Activated CD8-positive, alpha-beta T cell treated with anti-CD3 and anti-CD28 coated beads for 36 hours (primary cell): ENCODE measurements at places on chromosomes 1 and 21. TPM values are rescaled to one million over a fixed set of nuclear protein-coding genes. Genes with fewer than 3 reads are reported as not detected.
A peak's percentile ranks its signal among the peaks of the same experiment; 100 is the strongest.

- H3K4me1 ChIP-seq, result no peaks in the 10 kb centered on the region
- DNase-seq, result no peak
- no peak overlapping the region for H3K4me3 ChIP-seq
- H3K36me3 ChIP-seq, result no peaks in the 10 kb centered on the region
These were observed 51.5 kb upstream of the NCAM2 start for GRCh38 chr21:20946701-20947100.

- H3K4me3 ChIP-seq, result peak overlapping the region; percentile 85
- H3K4me1 ChIP-seq, result peaks cover 33% of the 10 kb centered on the region
- no peaks in the 10 kb centered on the region for H3K27me3 ChIP-seq
- peak overlapping the region; percentile 96 for H3K27ac ChIP-seq
- peaks cover 3% of the 10 kb centered on the region for H3K36me3 ChIP-seq
These were observed 432 bp downstream of the AKT3 start for GRCh38 chr1:243849421-243850201.

DNA sequence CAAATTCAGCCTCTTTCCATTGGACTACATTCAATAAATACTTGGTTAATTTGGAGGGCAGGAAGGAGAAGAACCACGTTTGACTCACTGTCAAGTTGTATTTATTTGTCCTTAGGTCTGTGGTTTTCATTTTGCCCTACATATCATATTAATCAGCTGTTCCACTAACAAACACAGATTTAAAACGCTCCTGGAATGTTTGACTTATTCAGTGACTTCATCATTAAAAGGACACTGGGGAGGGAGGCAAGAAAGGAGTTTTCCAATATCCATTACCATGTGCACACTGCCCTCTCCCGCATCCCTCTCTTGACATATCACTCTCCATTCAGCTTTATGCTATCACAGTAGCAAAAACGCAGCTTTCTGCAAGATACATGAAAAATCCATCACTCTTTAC lies 98.2 kb upstream of the C1orf87 start:
- no peak overlapping the region for H3K4me3 ChIP-seq
- H3K36me3 ChIP-seq, result no peaks in the 10 kb centered on the region
- no peak overlapping the region for H3K27ac ChIP-seq
- no peaks in the 10 kb centered on the region for H3K4me1 ChIP-seq
- DNase-seq, result no peak

DNA sequence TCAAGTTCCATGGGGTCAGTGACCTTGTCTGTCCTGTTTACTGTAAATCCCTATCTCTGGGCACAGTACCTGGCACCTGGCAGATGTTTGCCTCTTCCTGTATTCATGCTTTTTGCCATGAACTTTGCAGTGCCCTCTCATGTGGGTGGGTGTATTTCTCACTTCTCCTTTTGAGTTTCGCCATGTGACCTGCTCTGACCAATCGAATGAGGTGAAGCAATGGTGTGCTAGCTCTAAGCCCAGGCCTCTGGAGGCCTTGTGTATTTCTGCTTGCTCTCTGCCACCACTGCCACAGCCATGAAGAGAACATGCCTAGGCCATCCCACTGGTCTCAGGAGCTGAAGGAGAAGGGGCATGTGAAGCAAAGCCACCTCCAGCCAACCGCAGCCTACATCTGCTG lies 185.5 kb upstream of the ZC3H12A start:
- no peak overlapping the region for H3K4me3 ChIP-seq
- no peaks in the 10 kb centered on the region for H3K36me3 ChIP-seq
- peak overlapping the region; percentile 26 for H3K27ac ChIP-seq
- H3K27me3 ChIP-seq, result peaks cover 5% of the 10 kb centered on the region
- peaks cover 7% of the 10 kb centered on the region for H3K4me1 ChIP-seq
- DNase-seq, result peak; percentile 65

- no peak overlapping the region for H3K27ac ChIP-seq
- DNase-seq, result no peak
- peaks cover 2% of the 10 kb centered on the region for H3K4me1 ChIP-seq
- no peak overlapping the region for H3K4me3 ChIP-seq
- no peaks in the 10 kb centered on the region for H3K36me3 ChIP-seq
- no peaks in the 10 kb centered on the region for H3K27me3 ChIP-seq
These were observed 9.0 kb upstream of the UBE2U start for GRCh38 chr1:64194168-64195080.

DNA sequence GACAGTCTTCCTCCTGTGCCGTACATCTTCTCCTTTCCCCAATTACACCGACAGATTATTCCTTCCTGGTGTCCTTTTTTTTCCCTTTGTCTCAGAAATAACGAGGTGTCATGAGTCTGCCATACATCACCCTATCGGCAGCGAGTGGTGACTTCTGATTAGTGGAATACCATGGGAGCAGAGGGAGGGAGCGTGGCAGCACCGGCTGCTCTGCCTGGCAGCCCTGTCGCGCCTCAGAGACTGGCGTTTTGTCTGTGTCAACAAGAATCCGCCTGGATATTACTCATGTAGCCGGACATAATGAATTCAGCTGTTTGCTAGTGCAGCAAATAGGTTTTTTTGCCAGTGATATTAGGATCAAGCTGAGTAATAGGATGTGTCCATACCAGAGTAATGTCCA lies 51.8 kb downstream of the UTP25 start:
- no peak overlapping the region for H3K27ac ChIP-seq
- DNase-seq, result no peak
- no peaks in the 10 kb centered on the region for H3K36me3 ChIP-seq
- peaks cover 2% of the 10 kb centered on the region for H3K4me1 ChIP-seq

DNA sequence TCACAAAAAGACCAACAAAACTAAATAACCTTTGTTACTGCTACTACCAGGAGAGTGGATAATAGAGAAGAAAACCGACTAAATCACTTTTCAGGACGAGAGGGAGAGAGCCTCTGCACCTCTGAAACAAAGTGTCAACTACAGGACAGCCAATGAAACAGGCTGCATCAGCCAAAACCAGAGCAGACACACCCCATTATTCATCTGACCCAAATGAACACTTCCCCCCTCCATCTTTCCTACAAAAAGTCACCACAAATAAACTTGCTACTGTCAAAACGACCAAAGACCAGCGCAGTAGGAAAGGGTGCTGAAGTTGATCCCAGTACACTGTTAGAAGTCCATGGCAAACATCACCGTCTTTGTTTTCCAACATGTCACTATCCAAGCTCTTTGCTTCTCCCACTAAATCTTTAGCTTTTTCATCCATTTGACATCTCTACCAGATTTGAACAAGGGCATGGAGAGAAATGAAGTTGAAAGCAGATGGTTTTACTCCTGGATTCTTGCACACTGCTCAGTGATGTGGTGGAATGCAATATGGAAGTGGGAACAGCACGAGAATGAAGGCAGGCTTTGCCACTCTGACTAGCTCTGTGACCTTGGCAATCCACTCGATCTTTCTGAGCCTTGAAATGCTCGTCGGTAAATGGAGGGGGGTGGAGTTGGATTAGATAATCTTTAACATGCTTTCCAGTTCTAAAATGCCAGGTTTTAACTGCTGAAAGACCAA lies 20.5 kb downstream of the DSTYK start:
- H3K4me3 ChIP-seq, result no peak overlapping the region
- H3K4me1 ChIP-seq, result peaks cover 72% of the 10 kb centered on the region
- H3K27me3 ChIP-seq, result no peaks in the 10 kb centered on the region
- no peak for DNase-seq
- no peak overlapping the region for H3K27ac ChIP-seq

- H3K27ac ChIP-seq, result no peak overlapping the region
- H3K27me3 ChIP-seq, result no peaks in the 10 kb centered on the region
- no peak for DNase-seq
- H3K4me1 ChIP-seq, result no peaks in the 10 kb centered on the region
These were observed 420.3 kb downstream of the NPHP4 start for GRCh38 chr1:5571861-5572401.

GRCh38 chr1:217867446-217867995 lies 236.4 kb downstream of the SPATA17 start:
- no peak overlapping the region for H3K27ac ChIP-seq
- no peaks in the 10 kb centered on the region for H3K27me3 ChIP-seq
- no peak overlapping the region for H3K4me3 ChIP-seq

Gene CFAP410
- total RNA-seq, result 17.2 TPM

Gene SPRR2G
- not detected for total RNA-seq

Gene TFF2
- total RNA-seq, result not detected
